ENCODE measurements at places on chromosomes 6 and 20. TPM values are rescaled to one million over a fixed set of nuclear protein-coding genes. Genes with fewer than 3 reads are reported as not detected.
A peak's percentile ranks its signal among the peaks of the same experiment; 100 is the strongest.

GRCh38 chr6:2133716-2134310, 111.6 kb downstream of the GMDS start:
- no peak overlapping the region for H3K4me3 ChIP-seq
- H3K4me1 ChIP-seq, result no peaks in the 10 kb centered on the region
- H3K27me3 ChIP-seq, result no peaks in the 10 kb centered on the region
- no peak for DNase-seq
- H3K36me3 ChIP-seq, result no peaks in the 10 kb centered on the region

- H3K27ac ChIP-seq, result no peak overlapping the region
- DNase-seq, result no peak
- no peaks in the 10 kb centered on the region for H3K4me1 ChIP-seq
- no peaks in the 10 kb centered on the region for H3K36me3 ChIP-seq
These were observed 46.0 kb downstream of the DACT2 start for GRCh38 chr6:168273441-168274036.

DNA sequence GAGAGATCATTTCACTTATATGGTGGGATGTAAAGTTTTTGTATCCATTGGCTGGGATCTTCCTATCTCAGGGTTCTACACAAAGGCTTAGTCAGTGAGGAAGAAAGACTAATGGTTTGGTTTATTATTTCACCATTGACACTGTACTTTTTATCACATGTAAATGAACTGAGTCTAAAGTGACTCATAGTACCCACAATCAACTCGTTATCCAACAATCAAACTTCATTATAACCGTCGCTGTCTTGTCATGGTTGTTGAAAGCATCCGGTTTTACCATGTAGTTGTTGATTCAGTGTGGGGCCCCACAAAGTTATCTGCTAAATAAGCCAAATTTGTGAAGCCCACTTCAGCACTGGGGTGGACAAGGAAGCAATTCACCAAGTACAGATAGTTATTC, 55.8 kb upstream of the MTRF1L start:
- H3K27me3 ChIP-seq, result no peaks in the 10 kb centered on the region
- no peaks in the 10 kb centered on the region for H3K4me1 ChIP-seq
- H3K27ac ChIP-seq, result no peak overlapping the region
- H3K4me3 ChIP-seq, result no peak overlapping the region
- no peaks in the 10 kb centered on the region for H3K36me3 ChIP-seq

- no peak for DNase-seq
- peaks cover 8% of the 10 kb centered on the region for H3K36me3 ChIP-seq
- H3K27me3 ChIP-seq, result no peaks in the 10 kb centered on the region
- no peak overlapping the region for H3K4me3 ChIP-seq
- H3K4me1 ChIP-seq, result no peaks in the 10 kb centered on the region
- no peak overlapping the region for H3K27ac ChIP-seq
These were observed 48.3 kb downstream of the PTPN1 start for GRCh38 chr20:50558483-50558925.

DNA sequence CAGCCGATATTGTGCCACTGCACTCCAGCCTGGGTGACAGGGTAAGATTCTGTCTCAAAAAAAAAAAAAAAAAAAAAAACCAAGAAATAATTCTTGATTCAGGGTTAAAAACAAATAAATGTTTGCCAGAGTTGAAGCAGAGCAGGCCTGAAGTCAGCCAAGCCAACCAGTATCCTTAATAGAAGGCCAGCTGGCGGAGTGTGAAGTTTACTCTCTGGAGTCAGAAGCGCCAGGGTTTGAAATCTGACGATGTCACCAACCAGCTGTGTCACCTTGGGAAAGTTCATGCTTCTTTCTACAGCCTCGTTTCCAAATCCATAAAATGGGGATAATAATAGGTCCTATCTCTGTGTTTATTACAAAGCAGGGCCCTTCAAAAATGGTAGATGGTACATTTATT, 73.0 kb upstream of the ENPP5 start:
- no peak for DNase-seq
- H3K36me3 ChIP-seq, result no peaks in the 10 kb centered on the region
- no peak overlapping the region for H3K27ac ChIP-seq
- no peaks in the 10 kb centered on the region for H3K27me3 ChIP-seq
- no peak overlapping the region for H3K4me3 ChIP-seq

DNA sequence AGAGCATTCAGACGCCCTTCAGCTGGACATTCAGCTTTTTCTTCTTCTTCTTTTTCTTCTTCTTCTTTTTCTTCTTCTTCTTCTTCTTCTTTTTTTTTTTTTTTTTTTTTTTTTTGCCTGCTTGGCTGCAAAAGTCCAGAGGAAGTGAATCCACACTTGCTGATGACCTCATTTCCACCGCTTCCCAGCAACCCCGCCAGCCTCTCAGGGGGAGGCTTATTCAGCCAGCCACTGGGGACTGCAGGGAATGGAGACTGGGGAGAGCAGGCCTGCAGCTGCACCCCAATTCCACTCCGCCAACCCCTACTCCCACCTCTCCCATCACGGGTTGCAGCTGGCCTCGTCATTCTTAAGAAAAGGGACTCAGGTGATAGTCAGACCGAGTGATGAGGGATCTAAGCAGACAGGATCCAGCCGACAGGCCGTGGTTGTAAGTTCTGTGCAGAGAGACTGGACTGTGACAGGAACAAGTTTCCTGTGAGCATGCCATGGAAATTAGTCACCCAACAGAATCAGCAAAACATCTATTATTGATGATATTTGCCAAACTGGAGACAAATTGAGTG, 59.0 kb upstream of the QKI start:
- no peak for DNase-seq
- no peaks in the 10 kb centered on the region for H3K4me1 ChIP-seq
- no peak overlapping the region for H3K4me3 ChIP-seq
- no peak overlapping the region for H3K27ac ChIP-seq
- no peaks in the 10 kb centered on the region for H3K27me3 ChIP-seq
- no peaks in the 10 kb centered on the region for H3K36me3 ChIP-seq

DNA sequence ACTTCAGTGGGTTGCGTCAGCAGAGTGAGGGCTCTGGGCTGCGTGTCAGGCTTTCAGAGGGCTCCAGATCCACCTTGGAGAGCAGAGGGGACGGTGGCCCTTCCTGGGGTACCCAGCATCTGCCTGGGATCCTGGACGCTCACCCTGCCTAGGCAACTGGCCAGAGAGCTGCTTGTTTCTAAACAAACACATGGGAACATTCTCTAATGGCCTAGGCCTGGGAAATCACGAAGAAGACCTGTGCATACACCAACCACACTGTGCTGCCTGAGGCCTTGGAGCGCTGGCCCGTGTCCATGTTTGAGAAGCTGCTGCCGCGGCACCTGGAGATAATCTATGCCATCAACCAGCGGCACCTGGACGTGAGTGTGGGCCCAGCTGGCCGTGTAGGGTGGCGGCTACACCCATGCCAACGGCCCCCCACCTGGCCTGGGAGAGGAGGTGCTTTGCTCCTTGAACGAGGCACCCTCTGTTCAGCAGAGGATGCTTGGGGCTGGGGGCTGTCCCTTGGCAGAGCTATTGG, 32.2 kb downstream of the PYGB start:
- H3K27ac ChIP-seq, result no peak overlapping the region
- no peak for DNase-seq
- H3K4me3 ChIP-seq, result no peak overlapping the region
- H3K36me3 ChIP-seq, result no peaks in the 10 kb centered on the region

DNA sequence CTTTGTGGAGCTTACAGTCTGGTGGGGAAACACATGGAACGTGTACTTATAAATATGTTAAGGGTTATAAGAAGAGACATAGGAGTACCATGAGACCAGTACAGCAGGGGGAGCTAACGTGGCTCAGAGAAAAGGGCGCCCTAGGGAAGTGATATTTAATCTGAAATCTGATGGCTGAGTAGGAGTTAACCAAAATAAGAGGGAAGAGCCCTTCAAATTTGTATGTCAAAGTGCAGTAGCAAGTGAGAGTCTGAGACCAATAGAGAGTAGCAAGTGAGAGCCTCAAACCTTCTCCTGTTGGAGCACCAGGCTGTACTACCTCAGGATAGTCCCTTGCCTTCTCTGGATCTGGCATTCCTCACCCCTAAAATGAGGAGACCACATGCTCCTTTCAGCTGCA, 6.1 kb upstream of the PKIG start:
- no peak overlapping the region for H3K4me3 ChIP-seq
- no peak for DNase-seq
- H3K4me1 ChIP-seq, result peaks cover 4% of the 10 kb centered on the region
- no peaks in the 10 kb centered on the region for H3K36me3 ChIP-seq

DNA sequence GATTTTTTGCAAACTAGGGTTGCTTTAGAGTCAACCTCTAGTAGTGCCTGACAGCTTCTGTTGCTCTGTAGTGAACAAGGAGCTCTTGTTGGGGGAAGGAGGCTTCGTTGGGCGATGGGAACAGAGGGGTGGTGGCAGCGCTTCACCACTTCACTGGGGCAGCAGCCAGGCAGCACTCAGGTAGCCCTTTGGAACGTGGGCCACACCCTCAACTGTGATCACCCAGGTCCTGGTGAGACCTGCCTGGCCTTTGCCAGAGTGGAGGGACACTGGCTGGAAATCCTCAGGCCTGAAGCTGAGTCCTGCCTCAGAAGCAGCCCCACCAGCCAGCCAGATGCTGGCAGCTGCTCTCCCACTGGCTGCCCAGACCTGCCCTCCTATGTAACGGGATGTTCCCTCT, 10.4 kb upstream of the EDN3 start:
- H3K4me1 ChIP-seq, result no peaks in the 10 kb centered on the region
- no peaks in the 10 kb centered on the region for H3K27me3 ChIP-seq
- no peaks in the 10 kb centered on the region for H3K36me3 ChIP-seq
- no peak for DNase-seq

- H3K4me1 ChIP-seq, result peaks cover 29% of the 10 kb centered on the region
- no peaks in the 10 kb centered on the region for H3K36me3 ChIP-seq
- DNase-seq, result peak; percentile 62
- H3K27me3 ChIP-seq, result no peaks in the 10 kb centered on the region
- peak overlapping the region; percentile 69 for H3K27ac ChIP-seq
- H3K4me3 ChIP-seq, result peak overlapping the region; percentile 68
These were observed 805 bp downstream of the MSH5 start for GRCh38 chr6:31740397-31741223.

DNA sequence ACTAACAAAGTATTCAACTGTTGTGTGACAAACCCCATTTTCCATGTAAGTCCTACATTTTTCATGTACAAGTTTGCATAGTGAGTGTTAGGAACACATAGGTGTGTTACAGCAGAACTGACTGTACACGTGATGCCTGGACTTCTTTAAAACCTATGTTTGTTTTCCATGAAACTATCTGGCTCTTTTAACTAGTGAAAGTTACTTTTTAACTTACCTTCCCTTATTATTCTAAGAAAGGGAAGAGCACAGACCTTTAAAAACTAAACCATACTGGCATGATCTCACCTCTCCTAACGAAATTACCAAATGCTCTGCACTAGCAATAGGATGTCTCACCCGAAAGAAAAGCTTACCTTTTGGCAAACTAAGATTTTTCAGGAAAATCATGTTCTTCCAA, 87.8 kb downstream of the CENPW start:
- no peak overlapping the region for H3K4me3 ChIP-seq
- H3K27me3 ChIP-seq, result no peaks in the 10 kb centered on the region
- no peaks in the 10 kb centered on the region for H3K36me3 ChIP-seq
- H3K4me1 ChIP-seq, result no peaks in the 10 kb centered on the region

GRCh38 chr6:147806697-147807096, 298.2 kb downstream of the SAMD5 start:
- H3K4me1 ChIP-seq, result no peaks in the 10 kb centered on the region
- H3K36me3 ChIP-seq, result no peaks in the 10 kb centered on the region
- H3K27me3 ChIP-seq, result no peaks in the 10 kb centered on the region
- no peak overlapping the region for H3K4me3 ChIP-seq
- no peak overlapping the region for H3K27ac ChIP-seq
- DNase-seq, result no peak

- H3K36me3 ChIP-seq, result peaks cover 9% of the 10 kb centered on the region
- no peak overlapping the region for H3K27ac ChIP-seq
- DNase-seq, result no peak
- no peaks in the 10 kb centered on the region for H3K27me3 ChIP-seq
These were observed 178.6 kb upstream of the SCGN start for GRCh38 chr6:25473447-25473846.

GRCh38 chr6:124283486-124283885, 479.8 kb downstream of the NKAIN2 start:
- H3K27ac ChIP-seq, result no peak overlapping the region
- DNase-seq, result no peak
- no peaks in the 10 kb centered on the region for H3K36me3 ChIP-seq

GRCh38 chr6:14354919-14355572, 237.5 kb downstream of the CD83 start:
- H3K27me3 ChIP-seq, result no peaks in the 10 kb centered on the region
- H3K4me3 ChIP-seq, result no peak overlapping the region
- H3K36me3 ChIP-seq, result no peaks in the 10 kb centered on the region
- H3K4me1 ChIP-seq, result no peaks in the 10 kb centered on the region
- DNase-seq, result no peak
- no peak overlapping the region for H3K27ac ChIP-seq

DNA sequence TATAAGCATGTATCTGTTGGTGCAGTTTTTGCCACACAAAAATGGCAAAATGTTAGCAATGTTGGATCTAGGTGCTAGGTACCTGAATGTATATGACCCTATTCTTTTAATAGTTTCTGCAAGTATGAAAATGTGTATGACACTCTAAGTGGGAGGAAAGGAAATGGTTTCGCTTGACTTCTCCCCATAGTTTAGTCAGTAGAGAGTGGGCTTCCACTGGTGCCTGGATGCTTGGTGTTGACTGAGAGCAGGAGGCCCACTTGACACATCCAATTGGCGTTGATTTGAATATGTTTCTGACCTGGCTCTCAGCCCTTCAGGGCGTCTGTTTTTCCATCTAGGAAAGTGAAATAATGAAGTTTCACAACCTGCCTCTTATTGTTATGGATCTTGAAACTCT, 41.8 kb upstream of the GABRR1 start:
- no peak overlapping the region for H3K27ac ChIP-seq
- no peaks in the 10 kb centered on the region for H3K27me3 ChIP-seq
- DNase-seq, result no peak
- no peak overlapping the region for H3K4me3 ChIP-seq

OPRL1 gene
- 0.81 TPM for total RNA-seq

HDGFL1 gene
- not detected for total RNA-seq

LGSN gene
- total RNA-seq, result not detected

ULBP1 gene
- 1.1 TPM for total RNA-seq

NOX3 gene
- not detected for total RNA-seq

MYO6 gene
- 1.1 TPM for total RNA-seq

BPIFB1 gene
- total RNA-seq, result not detected

FOXP4 gene
- total RNA-seq, result 3.1 TPM

CCN6 gene
- total RNA-seq, result not detected

CABLES2 gene
- total RNA-seq, result 6.3 TPM

PCMT1 gene
- total RNA-seq, result 75.9 TPM

TFAP2B gene
- total RNA-seq, result not detected

PRL gene
- total RNA-seq, result not detected

MAS1 gene
- not detected for total RNA-seq

FOXQ1 gene
- not detected for total RNA-seq

RAET1E gene
- not detected for total RNA-seq

Measured in naive thymus-derived CD4-positive, alpha-beta T cell (primary cell).